ENCODE measurements at places on chromosomes 4 and X.

DNA sequence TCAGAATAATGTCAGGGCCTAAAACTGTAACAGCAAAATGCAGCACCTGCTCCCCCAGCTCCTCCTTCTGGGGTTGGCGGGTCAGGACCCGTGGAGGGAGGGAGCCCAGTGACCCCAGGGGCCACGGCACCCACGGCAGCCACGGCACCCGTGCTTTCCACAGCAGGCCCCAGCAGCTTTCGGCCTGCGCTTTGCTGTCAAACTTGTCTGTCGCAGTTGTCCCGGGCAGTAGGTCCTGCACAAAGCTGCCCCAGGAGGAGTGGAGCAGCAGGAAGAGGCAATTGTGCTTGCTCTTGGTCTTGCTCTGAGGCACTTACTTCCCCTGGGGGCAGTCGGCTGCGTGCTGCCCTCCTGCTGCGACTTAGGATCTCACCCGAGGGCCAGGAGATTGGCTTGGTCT lies 183.6 kb downstream of the AFAP1 start:
- DNase-seq: no peak

GRCh38 chrX:14491689-14492088 lies 37.6 kb upstream of the GLRA2 start:
- DNase-seq: no peak

GRCh38 chr4:16206848-16207247 lies 19.4 kb downstream of the TAPT1 start:
- no peak for DNase-seq

DNA sequence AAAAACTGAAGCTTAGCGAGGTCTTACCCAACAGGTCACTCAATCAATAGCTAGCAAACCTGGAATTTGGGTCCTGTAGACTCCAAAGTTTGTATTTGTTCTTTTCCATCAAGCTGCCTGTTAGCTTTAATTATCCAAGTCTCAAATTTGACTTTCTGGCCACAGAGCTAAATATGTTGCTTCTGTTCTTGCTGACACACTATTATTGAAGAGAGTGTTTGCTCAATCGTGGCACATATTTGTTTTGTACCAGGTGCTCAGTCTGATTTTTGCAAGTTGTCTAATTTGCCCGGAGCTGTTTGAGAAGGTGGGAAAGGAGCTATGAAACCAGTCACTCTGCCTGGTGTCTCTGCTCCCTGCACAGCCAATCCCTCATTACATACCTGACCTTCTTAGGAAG lies 41.7 kb upstream of the FRMD7 start:
- no peak for DNase-seq

- DNase-seq: no peak
Measured at GRCh38 chr4:74997948-74998729, 65.2 kb downstream of the PARM1 start.

- no peak for DNase-seq
Measured at GRCh38 chr4:128600410-128600809, 209.1 kb upstream of the JADE1 start.

- no peak for DNase-seq
Measured at GRCh38 chr4:47686294-47686872, 151.5 kb downstream of the CORIN start.

DNA sequence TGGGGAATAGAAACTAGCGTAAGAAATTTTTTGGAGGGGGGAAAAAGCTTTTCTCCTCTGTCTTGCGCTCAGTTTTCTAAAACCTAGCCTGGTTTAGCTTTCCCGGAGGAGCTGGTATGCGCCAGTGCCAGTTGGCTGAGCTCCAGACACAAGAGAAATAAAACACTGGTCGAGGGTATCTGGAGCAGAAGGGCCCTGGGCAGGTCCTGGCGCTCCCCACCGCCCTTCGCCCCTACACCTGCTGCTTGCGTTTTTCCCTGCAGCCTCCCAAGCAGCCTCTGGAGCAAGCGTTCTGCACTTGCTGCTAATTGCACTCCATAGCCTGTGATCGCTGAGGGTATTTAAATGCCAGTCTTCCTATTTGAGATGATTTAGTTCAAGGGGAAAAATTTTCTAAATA lies 816 bp downstream of the EREG start:
- no peak for DNase-seq

DNA sequence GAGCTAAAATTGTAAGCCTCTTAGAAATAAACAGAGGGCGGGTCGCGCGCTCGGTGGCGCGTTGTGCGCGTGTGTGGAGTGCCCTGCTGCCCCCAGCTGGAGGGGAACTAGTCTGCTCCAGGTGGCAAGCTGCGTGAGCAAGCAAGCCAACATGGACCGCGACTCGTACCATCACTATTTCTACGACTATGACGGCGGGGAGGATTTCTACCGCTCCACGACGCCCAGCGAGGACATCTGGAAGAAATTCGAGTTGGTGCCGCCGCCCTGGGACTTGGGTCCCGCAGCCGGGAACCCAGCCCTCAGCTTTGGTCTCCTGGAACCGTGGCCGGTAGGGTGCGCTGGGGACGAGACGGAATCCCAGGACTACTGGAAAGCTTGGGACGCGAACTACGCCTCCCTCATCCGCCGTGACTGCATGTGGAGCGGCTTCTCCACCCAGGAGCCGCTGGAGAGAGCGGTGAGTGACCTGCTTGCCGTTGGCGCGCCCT lies 66.1 kb downstream of the DNAAF6 start:
- no peak for DNase-seq

- DNase-seq: no peak
Measured at GRCh38 chrX:39528161-39528916, 569.4 kb downstream of the BCOR start.

- no peak for DNase-seq
Measured at GRCh38 chrX:1224954-1225353, 12.5 kb upstream of the CRLF2 start.

DNA sequence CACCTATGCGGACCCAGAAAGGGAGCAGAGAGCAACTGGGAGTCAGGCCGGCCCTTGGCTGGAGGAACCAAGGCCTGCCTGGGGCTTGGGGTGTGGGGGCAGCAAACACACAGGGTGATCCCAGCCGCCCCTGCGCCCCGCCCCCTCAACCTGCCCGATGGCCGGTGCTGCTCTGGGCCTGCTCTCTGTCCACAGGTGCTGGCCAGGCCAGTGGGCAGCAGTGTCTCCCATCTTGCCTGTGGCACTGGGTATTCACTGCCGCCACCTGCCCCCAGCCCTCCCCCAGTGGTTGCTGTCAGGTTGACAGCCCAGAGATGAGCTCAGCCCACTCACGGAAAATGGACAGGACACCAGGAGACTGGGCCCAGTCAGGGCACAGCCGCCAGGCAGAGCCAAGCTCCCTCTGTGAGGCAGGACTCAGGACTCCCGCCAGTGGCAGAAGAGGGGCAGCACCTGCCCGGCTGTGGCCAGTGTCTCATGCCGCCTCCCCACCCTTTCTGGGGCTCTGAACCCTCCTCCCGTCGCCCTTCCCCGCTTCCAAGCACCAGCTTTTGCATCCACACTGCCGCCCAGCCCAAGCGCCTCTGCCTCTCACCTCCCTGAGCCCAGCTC lies 4.7 kb downstream of the NKX1-1 start:
- DNase-seq: no peak

DNA sequence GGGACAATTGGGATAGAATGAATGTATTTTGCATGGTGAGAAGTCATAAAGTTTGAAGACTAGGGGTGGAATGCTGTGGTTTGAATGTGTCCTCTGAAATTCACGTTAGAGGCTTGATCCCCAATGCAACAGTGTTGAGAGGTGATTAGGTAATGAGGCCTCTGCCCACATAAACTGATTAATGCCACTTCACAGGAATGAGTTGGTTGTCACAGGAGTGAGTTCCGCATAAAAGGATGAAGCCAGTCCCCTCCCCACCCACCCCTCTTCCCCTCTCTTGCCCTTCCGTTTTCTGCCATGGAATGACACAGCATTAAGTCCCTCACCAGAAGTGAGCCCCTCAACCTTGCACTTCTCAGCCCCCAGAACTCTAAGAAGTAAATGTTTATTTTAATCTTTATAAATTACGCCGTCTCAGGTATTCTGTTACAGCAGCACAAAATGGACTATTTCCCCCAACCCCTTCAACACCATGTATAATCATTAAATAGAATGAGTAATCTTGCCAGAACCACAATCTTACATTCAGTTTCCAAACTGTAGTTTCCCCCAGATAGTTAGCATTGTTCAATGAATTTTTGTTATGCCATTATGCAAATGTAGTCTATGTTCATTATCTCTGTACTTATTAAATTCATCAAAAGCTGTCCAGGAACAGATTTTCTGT lies 5.5 kb upstream of the MMAA start:
- no peak for DNase-seq

DNA sequence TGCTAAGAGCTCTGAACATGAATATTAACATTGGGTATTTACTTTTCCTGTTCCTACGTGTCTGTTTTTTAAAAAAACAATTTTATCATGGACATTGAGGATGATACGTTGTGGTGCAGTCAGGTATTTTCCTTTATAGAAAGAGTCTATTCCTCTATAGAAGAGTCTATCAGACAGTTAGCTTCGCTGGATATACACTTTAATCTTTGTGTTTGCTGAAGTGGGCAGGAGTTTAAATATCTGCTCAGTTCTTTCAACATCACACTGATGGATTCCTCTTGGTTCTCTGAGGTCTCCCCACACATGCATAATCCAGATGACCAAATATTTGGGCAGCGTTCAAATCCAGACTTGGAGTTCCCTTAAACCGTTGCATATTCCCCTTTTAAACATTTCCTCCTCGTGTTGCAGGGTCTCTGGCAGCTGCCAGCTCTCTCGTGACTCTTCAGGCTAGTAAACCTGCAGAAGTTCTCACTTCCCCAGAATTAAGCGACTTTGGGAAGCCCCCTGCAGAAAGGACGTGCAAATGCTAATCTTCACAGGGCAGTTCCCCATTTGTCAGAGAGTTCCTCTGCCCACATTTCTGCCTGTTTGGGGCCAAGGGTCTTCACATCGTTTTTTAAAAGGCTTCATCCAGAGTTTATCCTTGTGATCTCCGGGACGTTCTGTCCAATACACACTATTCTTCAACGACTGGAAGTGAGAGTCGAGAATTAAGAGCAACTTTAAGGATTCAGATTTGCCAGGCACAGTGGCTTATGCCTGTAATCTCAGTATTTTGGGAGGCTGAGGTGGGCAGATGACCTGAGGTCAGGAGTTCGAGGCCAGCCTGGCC lies 20.5 kb upstream of the DHRSX start:
- no peak for DNase-seq

GRCh38 chr4:78599931-78600375 lies 48.4 kb downstream of the ANXA3 start:
- no peak for DNase-seq

DNA sequence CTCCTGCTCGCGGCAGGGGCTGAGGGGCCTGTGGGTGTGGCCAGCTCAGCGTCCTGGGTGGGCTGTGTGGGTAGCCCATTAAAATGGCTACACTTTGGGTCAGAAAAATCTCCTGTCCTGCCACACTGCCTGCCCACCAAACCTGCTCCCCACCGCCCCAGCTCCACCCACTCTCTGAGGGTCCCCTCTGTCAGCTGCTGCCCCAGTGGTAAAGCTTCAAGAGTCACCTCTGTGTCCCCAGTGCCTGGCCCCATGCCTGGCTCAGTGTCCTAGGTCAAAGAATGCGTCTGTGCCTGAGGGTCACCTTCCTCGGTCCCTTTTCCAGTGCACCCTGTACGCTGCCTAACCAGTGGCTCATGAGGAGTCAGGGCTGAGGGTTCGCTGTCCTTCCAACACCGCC lies 24.9 kb upstream of the TADA2B start:
- DNase-seq: no peak

- no peak for DNase-seq
Measured at GRCh38 chrX:114842181-114842580, 175.2 kb downstream of the IL13RA2 start.

- DNase-seq: no peak
Measured at GRCh38 chr4:178414042-178414441, 971.8 kb upstream of the AGA start.

- no peak for DNase-seq
Measured at GRCh38 chrX:16250296-16250695, 83.0 kb downstream of the MAGEB17 start.

DNA sequence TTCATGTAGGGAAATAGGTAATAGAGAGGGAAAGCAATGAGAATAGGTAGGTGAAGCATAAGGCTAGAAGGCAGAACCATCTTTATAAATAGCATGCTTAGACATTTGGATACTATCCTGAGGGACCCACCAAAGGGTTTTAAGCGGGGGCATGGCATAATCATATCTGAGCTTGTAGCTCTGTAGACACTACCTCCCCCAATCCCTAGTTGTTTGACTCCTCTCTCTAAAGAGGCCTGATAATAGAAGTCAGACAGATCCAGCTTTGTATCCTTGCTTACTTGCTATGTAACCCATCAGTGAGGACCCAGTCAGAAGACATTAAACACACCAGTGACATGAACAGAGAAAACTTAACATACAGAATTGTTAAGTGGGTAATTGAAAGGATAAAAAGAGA lies 58.7 kb downstream of the SCFD2 start:
- DNase-seq: no peak

- no peak for DNase-seq
Measured at GRCh38 chrX:9770319-9770718, 4.7 kb upstream of the GPR143 start.

DNA sequence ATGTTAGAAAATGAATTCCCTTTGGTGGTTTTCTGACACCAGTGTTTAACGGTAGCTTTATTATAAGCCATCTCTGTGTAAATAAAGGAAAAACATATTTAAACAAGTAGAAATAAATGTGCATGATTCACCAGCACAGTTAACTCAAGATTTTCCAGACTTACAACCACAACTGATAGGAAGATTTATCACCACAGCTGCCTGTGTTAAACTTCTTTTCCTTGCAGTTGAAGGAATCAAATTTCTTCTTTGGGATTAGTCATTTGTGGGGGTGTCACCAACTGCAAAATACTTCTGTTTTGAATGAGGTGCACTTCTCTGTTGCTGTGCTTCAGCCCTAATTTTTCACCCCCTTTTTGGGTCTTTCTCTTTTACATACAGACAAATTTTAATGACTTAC lies 128.1 kb upstream of the STK26 start:
- DNase-seq: no peak

DNA sequence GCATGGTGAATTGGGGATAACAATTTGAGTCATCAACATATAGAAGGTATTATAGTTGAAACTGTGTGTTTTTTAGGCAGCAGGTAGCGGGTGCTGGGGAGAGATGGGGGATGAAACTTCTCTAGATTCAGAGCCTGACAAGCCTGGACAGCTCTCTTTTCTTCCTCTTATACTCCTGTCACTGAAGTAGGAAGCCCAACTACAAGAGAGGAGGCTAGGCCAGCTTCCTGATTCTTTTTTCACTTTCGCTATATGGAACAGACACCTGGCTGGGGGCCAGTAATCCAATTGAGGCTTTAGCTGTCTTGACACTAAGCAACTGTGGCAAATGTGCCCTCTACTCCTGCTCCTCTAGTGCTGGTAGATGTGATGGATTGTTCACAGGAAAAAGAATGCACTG lies 69.2 kb downstream of the PHKA1 start:
- no peak for DNase-seq

GRCh38 chr4:1628892-1629698 lies 55.0 kb downstream of the FAM53A start:
- no peak for DNase-seq

DNA sequence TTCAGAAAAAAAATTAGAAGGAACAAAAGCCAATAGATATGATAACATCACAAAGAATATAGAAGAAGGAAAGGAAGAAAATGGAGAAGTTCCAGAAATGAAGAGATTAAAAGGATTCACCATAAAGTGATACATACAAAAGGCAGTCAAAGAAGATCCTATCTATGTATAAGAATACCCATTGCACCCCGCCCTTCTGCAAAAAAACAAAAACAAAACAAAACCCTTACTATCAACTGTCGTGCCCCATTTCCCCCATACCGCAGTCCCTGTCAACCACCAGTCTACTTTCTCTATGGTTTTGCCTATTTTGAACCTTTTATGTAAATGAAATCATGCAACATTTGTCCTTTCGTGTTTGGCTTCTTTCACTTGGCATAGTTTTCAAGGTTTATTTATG lies 385.6 kb downstream of the PRDM5 start:
- DNase-seq: no peak

- DNase-seq: no peak
Measured at GRCh38 chrX:3548765-3549391, 164.6 kb downstream of the PRKX start.
